M059J (cell line): ENCODE measurements at places on chromosomes 2 and 18. TPM values are rescaled to one million over a fixed set of nuclear protein-coding genes. Genes with fewer than 3 reads are reported as not detected.
A peak's percentile ranks its signal among the peaks of the same experiment; 100 is the strongest.

Gene MEP1B
- not detected in 2 replicates for total RNA-seq

DNA sequence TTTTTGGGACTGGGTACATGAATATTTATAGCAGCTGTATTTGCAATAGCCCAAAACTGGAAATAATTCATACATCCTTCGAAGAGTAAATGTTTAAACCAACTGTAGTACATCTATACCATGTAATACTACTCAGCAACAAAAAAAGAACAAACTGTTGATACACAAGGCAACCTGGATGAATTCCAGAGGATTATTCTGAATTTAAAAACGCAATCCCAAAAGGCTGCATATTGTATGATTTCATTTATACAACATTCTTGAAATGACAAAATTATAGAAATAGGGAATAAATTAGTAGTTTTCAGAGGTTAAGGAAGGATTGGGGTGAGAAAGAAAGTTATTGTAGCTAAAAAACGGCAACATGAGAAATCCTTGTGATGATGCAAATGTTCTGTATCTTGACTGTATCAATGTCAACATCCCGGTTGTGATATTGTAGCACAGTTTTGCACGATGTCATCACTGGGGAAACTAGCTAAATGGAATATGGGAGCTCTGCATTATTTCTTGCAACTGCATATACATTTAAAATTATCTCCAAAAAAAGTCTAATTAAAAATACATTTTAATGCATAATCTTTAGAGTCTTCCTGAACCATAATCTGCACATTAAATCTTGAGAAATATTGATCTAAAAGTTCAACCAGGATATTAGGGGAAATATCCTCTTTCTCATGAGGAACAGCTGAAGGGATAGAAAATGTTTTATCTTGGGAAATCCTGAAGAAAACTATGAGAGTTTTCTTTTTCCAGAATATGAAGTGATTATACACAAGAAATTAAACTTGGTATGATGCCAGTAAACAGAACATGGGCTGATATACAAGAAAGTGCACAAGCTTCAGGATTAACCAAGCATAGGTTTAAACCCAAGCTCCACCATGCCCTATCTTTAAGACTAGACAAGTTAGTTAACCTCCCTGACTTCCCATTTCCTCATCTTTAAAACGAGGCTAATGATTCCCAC lies 21.9 kb downstream of the EVA1A start:
- DNase-seq: no peak

DNA sequence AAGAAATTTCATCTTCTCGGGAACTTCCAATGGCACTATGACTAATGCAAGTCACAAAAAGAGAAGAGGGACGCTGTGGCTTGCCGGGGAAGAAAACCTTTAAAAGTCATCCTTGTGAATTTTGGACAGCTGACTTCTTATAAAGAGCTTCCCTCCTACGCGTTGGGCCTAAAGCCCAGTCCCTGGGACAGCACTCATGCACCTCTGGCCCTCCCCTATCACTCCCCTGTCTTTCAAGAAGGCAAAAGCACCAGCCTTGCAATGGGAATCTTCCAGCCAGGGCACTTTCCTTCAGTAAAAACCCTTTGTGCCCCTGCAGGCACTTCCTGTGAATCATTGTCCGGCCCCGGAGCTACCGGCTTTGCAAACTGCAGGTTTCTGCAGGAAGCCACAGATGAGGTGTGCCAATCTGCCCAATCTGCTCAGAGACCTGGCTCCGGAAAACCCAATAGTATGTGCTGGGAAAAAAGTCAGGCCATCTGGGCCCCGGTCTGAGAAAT lies 7.1 kb downstream of the MREG start:
- peak; percentile 91 for DNase-seq

Gene BCL11A
- under 0.01 TPM in 1 of 2 replicates, not detected in the other for total RNA-seq

- DNase-seq: peak; percentile 91
These were observed 44.8 kb downstream of the ARL4C start for GRCh38 chr2:234451852-234452625.

Gene REG3G
- total RNA-seq: not detected in 2 replicates

Gene TMEFF2
- total RNA-seq: 0.12 and 0.34 TPM in 2 replicates

- DNase-seq: no peak
These were observed 74.6 kb downstream of the TTC27 start for GRCh38 chr2:32702303-32703064.

DNA sequence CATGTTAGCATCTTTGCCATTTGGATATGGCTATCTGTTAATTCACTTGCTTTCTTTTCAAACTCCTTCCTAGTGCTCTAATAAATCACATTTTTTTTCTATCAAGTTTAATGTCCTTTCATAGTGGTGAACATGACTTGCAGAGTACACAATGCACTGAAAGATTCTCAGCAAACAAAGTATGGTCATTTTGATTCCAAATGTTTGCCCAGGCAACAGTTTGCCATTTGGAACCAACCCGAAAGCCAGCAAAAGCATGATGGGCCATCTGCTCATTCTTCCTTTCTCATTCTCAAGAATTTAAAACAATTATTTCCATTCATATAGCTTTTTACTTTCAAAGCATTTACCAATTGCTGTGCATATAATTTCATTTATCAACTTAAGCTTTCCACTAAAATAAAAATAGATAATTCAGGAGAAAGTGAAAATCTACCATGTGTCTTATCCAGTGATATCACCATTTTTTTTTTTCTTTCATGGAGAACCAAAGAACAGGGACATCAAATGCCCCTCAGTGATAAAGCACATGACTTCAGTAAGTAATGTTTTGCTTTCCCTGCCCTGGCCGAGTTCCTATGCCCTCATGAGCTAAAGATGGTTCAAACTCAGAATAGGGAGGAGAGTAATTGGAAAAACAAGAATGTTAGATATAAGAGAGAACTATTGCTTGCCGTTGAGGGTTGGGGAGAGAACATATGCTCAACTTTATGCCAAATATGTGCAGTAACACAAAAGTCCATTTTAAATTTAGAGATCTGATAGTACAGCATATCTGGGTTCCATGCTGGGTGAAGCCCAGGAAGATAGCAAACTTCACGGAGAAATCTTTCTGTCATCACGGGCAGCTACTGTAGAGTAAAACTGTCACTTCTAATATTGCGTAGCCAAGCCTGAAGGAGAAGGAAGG lies 62.1 kb downstream of the HNMT start:
- DNase-seq: no peak

Gene CRYBA2
- 0.17 TPM in 1 of 2 replicates, not detected in the other for total RNA-seq

DNA sequence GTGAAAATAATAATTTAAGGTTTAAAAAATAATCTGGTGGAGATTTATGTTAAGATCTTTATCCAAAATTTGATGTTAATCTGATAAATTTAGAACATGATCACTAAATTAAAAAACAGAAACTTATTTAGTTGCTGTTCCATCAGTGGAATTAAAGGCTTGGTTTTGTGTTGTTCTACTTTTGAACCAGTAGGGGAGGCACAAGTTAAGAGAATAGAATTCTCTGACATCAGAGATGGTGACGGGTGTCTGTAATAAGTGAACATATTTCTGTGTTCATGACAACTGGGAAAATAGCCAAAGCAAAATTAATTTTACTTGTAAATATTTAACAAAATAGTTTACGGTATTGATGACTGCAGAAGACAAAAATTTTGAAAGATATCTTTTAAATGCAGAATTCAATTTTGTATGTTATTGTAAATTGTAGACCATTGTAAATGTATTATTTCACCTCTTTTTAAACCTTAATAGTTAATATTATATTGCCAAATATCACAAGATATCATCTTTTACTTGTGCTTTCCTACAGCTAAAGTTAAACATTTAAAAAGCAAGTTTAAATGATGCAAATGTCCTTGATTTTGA lies 106.0 kb downstream of the UBR3 start:
- peak; percentile 13 for DNase-seq

- no peak for DNase-seq
These were observed 63.5 kb downstream of the HDAC4 start for GRCh38 chr2:239337122-239337876.

Gene ECEL1
- total RNA-seq: not detected in 2 replicates

GRCh38 chr2:191607096-191607495 lies 70.8 kb upstream of the NABP1 start:
- no peak for DNase-seq

Gene NRP2
- total RNA-seq: 62.0 and 84.6 TPM in 2 replicates

DNA sequence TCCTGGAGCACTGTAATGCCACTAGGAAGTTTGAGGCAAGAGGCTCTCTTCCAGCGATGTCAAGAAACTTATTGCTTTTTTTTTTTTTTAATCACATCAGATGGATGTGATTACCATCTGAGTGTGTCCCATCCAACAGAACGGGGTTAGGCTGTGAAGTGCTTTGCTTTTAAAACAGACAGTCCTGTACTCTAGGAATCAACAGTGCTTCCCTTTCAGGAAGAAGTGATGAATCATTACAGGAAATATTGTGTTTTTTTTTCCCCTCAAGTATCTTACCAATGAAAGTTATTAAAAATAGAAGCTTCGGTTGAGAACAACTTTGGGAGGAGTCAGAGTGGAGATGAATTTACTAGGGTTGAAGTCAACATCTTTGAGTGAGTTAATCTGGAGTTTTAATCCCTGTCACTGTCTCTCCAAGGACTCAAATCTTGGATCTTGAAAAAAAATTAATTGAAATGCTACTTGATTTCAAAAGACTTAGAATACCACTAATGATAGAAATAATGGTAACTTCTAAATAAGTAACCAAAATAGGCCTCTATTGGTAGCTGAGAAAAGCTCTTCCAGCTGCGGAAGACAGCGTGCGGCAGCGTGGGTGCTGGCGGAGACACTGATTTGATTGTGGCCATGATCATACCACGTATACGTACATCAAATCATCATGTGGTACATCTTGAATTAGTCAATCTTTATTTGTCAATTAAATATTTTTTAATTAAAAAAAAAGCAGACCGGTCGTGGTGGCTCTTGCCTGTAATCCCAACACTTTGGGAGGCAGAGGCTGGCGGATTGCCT lies 45.5 kb downstream of the GATA6 start:
- DNase-seq: peak; percentile 54

GRCh38 chr2:225192869-225193268 lies 150.6 kb upstream of the DOCK10 start:
- peak; percentile 24 for DNase-seq

DNA sequence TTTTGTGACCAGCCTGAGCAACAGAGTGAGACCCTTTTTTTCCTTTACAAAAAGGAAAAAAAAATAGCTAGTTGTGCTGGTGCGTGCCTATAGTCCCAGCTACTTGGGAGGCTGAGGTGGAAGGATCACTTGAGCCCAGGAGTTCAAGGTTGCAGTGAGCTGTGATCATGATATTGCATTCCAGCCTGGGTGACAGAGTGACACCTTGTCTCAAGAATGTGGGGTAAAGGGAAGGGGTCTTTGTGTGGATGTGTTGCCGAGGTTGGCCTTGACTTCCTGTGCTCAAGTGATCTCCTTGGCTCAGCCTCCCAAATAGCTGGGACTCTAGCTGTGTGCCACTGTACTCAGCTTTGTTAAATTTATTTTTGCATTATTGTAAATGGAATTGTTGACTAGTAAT lies 120.6 kb downstream of the ZNF407 start:
- DNase-seq: no peak

DNA sequence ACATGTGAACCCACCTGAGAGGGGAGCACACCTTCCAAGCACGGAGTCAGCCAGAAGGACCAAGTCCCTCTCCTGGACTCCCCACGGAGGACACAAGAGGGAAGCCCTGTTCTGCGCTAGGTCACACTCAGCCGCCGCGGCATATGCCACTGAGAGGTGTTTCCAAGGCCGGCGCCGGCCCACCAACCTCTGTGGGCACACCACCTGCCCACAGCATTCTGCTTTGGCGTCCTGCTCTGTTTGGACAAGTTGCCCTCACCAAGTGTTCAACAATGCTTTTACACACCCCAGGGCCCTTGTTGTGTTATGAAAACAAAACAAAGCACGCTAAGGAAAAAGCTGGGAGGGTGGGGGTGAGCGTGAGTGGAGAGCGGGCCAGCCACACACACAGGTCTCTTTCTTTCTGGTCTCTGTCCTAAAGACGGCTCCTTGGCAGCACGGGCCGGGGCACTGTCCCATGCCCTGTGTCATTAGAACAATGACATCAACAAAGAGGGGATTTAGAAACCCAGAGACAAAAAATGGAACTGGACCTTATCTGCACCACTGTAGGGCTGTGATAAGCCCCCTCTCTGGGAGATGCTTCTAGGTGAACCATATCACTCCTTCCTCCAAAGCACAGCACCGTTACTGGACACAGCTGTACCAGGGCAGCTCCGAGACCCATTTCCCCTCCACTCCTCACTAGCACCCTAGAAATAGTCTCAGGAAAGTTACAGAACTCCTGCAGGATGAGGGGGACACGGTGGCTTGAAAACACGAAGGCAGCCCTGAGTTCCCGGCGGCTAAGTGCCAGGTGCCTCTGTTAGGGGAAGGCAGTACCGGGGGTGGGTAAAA lies 17.0 kb downstream of the SMAD7 start:
- DNase-seq: no peak

GRCh38 chr18:2538236-2538635 lies 33.1 kb downstream of the METTL4 start:
- no peak for DNase-seq

Gene SPHKAP
- total RNA-seq: not detected in 2 replicates

DNA sequence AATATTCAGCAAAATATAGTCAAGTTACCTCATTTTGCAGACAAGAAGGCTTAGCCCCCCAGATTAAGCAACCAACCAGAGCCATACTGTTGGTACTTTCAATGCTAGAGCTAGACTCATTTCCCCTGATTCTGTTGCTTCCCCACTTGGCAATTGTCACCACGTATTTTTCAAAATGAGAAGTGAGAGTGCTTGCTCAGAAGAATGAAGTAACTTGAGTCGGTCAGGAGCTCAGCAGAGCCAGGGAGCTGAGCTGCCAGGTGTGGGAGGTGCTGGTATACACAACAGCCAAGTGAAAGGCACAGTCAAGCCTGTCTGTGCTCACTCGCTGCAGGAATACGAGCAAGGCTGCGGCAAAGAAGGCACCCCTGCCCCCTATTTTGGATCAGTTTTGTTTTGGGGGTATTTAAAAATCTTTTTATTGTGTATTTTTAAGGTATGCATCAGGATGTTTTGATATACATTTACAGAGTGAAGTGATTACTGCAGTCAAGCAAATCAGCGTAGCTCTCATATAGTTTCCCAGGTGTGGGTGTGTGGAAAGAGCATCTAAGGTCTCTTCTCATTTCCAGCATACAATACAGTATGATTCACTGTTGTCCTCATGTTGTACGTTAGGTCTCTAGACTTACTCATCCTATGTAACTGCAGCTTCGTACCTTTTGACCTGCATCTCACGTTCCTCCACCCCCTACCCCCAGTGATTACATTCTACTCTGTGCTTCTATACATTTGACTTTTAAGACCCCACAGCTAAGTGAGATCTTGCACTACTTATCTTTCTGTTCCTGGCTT lies 62.4 kb downstream of the MRPS9 start:
- no peak for DNase-seq
